Chondrocyte (in vitro differentiated cells): ENCODE measurements at places on chromosomes 7 and 10. TPM values are rescaled to one million over a fixed set of nuclear protein-coding genes. Genes with fewer than 3 reads are reported as not detected.

Gene INMT
- 5.6 to 73.2 TPM (median 70.1 TPM) in 3 replicates for total RNA-seq

Gene NRAP
- not detected in 3 replicates for total RNA-seq

Gene SPDYE8
- total RNA-seq, result not detected in 3 replicates

Gene ZNF92
- total RNA-seq, result 4.0 to 5.8 TPM (median 4.6 TPM) in 3 replicates

DNA sequence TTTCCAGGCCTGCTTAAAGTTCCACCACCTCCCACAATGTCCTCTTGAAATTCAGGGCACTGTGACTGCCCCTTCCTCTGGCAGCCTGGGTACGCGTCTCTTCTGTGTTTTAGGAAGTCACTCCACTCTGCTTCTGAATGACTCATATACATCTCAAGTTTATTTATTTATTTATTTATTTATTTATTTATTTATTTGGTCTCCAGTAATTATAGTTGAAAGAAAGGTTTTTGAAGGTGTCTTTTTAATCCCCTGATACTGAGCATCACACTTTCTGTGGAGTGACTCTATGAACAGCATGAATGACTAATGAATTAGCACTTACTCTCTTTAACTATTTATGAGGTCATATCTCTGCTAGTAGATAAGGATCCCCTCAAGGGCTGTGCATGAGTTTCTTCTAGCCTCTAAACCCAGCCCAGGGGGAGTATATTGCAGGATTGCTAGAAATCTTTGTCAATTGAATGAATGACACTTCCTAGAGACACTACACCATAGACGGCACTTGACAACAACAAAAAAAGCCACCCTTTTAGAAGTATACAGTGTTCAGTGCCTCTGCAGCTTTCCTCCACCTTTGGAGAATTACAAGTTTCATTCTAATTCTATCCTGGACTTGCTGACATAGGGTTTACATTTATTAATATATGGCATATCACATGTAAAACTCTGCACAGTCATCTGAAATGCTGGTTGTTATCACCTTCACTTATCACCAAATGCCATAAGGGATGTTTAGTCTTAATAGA lies 2.1 kb downstream of the MACC1 start:
- no peaks in the 10 kb centered on the region for H3K27me3 ChIP-seq
- no peak overlapping the region for H3K4me3 ChIP-seq
- peaks cover 9% of the 10 kb centered on the region for H3K4me1 ChIP-seq
- H3K36me3 ChIP-seq, result no peaks in the 10 kb centered on the region

GRCh38 chr7:130894146-130894908 lies 160.3 kb upstream of the KLF14 start:
- H3K36me3 ChIP-seq, result peaks cover 1% of the 10 kb centered on the region
- H3K4me1 ChIP-seq, result peaks cover 71% of the 10 kb centered on the region
- no peak for DNase-seq
- H3K27me3 ChIP-seq, result no peaks in the 10 kb centered on the region

GRCh38 chr7:77657427-77658224 lies 38.6 kb upstream of the RSBN1L start:
- peaks cover 5% of the 10 kb centered on the region for H3K36me3 ChIP-seq
- H3K4me3 ChIP-seq, result no peak overlapping the region
- H3K4me1 ChIP-seq, result peaks cover under 1% of the 10 kb centered on the region
- H3K27ac ChIP-seq, result no peak overlapping the region
- DNase-seq, result no peak
